ENCODE measurements at places on chromosomes 6 and 20.

DNA sequence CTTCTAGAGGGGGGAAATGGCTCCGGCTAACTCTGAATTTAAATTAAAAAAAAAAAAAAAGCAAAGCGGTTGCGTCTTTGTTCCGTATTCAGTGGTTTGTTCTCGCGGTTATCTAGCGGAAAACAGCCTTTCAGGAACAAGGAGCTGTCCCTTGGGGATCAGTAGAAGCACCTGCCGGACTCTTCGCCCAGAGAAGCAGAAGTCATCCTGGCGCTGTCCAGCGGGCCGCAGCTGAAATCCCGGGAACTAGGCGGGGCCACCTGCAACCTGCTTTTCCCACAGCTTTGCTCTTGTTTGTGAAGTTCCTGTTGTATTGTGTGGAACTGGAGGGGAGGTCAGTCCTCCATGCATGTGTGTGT, 43.9 kb upstream of the GJE1 start:
- no peak for DNase-seq

GRCh38 chr6:148878683-148879082, 131.9 kb downstream of the UST start:
- DNase-seq: no peak

- DNase-seq: no peak
Observed at GRCh38 chr6:140744659-140745320, 1370.3 kb upstream of the CITED2 start.

- DNase-seq: no peak
Observed at GRCh38 chr20:18039063-18039462, 18.7 kb downstream of the OVOL2 start.

- DNase-seq: peak; percentile 47
Observed at GRCh38 chr6:14635195-14635594, 517.6 kb downstream of the CD83 start.

DNA sequence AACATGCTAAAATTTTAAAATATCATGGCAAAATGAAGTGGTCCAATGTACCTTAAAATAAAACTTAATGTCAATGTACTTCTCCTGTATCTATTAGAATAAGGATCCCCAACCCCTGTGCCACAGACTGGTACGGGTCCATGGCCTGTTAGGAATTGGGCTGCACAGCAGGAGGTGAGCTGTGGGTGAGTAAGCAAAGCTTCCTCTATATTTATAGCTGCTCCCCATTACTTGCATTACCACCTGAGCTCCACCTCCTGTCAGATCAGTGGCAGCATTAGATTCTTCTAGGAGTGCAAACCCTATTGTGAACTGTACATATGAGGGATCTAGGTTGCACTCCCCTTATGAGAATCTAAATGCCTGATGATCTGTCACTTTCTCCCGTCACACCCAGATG, 86.0 kb downstream of the SLC16A10 start:
- DNase-seq: no peak

- no peak for DNase-seq
Observed at GRCh38 chr6:4010048-4010447, 68.9 kb downstream of the FAM217A start.

GRCh38 chr6:158002951-158003853, 21.5 kb downstream of the SYNJ2 start:
- DNase-seq: no peak

- DNase-seq: no peak
Observed at GRCh38 chr20:34355427-34355826, 7.6 kb upstream of the ITCH start.

DNA sequence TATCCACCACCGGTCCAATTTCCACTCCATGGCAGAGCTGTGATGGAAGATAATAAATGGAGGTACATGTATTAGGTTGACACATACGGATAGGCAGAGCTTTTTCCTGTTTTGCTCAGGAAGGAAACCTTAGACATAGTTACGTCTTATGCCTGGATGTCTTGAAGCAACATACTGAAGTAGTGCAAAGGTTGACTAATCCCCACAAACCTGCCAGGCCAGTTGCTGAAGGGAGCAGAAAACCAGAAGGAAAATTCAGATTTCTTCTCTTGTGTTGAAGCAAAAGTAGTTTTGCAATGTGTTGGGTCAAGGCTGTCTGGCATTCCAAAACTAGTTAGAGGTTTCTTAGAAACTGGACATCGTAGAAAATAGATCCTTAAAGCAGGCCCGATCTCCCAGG, 68.7 kb downstream of the PHACTR1 start:
- DNase-seq: no peak

All from activated gamma-delta T cell treated with Interleukin-2 at 50 U/mL for 16 hours (primary cell).